Stimulated activated CD8-positive, alpha-beta memory T cell treated with anti-CD3 and anti-CD28 coated beads, Interleukin-4, amount 100 ng/mL, for 4 hours (primary cell): ENCODE measurements at places on chromosomes 6 and 20.

DNA sequence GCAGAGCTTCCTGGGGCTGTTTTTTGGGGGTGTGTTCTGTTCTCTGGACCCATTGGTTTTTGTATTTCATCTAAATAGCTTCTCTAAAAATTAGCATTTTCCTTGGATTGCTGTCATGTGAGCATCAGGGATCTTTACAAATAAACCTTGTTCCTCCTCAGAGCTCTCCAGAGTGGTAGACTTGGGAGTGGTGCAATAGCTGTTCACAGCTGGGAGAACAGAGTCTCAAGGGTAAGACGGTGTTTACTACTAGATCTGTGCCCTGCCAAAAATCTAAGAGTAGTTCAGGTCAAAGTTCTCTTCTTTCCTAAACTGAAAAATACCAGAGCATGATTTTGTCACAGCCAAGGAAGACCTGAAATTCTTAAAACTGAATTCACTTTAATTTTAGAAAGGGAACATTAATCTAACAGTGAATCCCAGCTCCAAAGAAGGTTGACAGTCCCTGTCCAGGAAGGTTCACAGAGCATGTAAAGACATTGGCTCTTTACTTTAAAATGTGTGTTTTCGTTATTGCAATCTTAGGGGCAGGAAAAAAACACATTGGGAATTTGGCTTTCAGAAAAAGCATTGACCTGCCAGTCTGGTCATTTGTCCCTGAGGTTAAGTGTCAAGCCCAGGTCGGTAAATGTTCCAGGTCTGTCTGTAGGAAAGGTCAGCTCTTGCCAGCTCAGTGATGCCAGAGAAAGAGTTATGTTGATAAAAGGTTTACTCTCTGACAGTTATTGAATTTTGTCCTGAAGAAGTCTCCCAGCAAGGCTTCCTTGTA lies 43.3 kb downstream of the VAPB start:
- DNase-seq = no peak

- DNase-seq = no peak
Measured at GRCh38 chr6:41784581-41785171, 2.8 kb upstream of the TOMM6 start.

- no peak for DNase-seq
Measured at GRCh38 chr6:74731931-74732330, 473.9 kb downstream of the COL12A1 start.

GRCh38 chr6:43953794-43954310 lies 173.4 kb downstream of the MRPL14 start:
- no peak for DNase-seq

DNA sequence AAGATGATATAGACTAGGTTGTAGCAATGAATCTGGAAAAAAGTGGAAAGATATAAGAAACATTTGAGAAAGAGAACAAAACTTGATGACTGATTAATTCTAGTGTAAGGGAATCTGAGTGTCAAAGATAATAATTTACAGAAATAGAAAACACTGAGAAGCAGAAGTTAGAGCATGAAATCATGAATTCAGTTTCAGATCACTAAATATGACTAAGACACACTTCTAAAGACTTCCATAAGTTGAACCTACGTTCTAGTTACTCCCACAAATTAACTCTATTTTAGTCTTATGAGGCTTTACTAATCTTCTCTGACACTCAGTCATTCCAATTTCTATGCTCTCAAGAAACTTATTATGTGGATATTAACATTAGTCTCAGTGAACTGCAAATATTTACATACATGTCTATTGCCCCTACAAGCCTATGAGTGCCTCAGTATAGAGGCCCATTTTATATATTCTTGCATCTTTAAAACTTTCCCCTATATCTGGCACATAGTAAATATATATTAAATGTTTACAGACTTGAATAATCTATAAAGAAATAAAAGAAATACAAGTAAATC lies 30.4 kb downstream of the IBTK start:
- no peak for DNase-seq

- DNase-seq = no peak
Measured at GRCh38 chr6:166955865-166956443, 396 bp downstream of the RNASET2 start.

- no peak for DNase-seq
Measured at GRCh38 chr6:38933426-38933825, 115.2 kb upstream of the GLP1R start.

DNA sequence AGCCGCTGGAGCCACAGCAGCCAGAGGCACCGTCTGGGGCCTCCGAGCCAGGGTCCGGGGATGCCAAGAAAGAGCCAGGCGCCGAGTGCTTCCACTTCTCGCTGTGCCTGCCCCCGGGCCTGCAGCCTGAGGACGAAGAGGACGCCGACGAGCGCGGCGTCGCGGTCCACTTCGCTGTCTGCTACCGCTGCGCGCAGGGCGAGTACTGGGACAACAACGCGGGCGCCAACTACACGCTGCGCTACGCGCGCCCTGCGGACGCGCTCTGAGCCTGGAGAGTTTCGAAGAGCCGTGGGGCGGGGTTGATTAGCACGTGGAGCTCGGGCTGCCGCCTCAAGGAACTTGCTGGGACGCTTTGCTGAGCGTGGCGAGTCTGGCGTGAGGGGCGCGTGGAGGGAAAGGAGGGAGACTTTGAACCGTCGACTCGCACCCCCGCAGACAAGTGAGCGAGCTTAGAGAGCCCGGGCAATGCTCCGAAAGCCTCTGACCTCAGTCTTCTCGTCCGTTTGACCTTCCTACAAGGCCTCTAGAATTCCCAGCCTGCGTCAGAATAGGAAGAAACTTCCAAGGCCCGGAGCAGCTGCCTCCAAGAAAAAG lies 1.3 kb downstream of the PPP1R3G start:
- DNase-seq = no peak

DNA sequence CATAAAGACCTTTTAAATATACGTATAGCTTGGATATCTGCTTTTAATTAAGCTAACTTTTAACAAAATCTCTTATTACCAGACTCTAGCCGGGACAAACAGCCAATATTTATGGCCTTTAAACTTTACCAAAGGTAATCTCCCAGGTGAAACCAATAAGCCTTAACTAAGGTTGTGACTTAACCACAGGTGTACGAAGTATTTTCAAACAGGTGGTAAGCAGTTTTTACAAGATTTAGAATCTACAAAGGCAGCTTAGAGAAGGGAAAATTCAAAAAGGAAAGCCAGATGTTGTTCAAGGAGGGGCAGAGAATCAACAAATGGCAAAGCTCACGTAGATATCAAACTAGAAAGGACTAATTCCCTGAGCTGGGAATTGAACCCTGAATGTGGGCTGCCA lies 15.8 kb downstream of the WFDC2 start:
- no peak for DNase-seq

DNA sequence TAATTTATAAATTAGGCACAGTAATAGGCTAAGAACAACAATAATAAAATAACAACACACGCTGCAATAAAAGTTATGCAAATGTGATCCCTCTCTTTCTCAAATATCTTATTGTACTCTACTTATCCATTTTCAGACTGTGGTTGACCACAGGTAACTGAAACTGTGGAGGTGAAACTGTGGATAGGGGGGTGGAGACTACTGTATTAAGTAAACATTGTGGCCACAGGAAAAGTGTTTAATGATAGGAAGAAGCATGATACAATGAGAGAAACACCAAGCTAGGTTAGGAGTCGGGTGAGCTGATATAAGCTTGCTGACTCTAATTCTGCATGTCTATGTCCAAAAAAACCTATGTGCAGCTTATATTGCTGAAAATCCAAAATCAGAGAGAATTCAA lies 23.0 kb downstream of the NHLRC1 start:
- DNase-seq = no peak

- no peak for DNase-seq
Measured at GRCh38 chr20:58876437-58876836, 23.9 kb downstream of the GNAS start.

DNA sequence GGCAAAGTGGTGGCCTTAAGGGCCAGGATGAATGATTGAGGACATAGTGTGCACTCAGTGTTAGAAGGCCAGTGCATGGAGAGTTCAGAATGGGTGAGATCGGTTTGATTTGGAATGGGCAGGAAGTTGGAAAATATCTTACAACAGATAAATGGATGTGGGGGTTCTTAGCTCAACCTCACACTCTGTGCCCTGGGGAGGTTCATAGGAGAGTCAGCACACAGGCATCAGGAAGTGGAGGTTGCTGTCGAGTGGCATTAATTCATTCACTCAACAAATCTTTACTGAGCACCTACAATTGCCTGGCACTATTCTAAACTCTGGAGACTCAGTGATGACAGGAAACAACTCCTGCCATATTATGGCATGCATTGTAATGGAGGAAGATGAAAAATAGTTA lies 313.7 kb upstream of the SUPT3H start:
- no peak for DNase-seq

DNA sequence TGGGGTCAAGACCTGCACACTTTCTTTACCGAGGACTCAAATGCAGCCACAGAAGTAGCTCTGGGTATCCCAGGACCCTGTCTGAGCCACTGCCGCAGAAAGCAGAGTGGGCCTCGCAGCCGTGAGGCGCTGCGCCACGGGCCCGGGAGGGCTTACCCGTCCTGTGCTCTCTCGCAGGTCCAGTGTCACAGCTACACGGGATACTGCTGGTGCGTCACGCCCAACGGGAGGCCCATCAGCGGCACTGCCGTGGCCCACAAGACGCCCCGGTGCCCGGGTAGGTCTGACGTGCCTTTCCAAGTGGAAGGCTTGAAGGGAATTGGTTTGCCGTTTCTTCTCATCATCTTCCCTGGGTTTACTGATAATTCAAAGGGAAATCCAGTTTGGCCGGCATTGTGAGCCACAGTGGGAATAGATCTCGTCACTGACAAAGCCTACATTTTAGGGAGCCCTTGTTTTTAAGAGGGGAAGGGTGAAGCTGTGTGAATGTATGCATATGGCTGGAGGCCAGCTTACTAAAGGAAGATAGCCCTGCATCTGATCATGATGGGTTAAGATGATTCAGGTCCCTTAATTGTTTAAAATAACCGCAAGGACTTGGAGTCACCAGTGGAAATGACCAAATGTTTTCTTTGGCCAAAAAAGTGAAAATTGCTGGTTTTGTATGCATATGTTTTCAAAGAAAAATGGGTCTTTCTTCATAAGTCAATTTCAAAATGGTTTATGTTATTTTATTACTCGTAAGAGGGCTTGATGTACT lies 86.6 kb downstream of the SMOC2 start:
- DNase-seq = no peak

DNA sequence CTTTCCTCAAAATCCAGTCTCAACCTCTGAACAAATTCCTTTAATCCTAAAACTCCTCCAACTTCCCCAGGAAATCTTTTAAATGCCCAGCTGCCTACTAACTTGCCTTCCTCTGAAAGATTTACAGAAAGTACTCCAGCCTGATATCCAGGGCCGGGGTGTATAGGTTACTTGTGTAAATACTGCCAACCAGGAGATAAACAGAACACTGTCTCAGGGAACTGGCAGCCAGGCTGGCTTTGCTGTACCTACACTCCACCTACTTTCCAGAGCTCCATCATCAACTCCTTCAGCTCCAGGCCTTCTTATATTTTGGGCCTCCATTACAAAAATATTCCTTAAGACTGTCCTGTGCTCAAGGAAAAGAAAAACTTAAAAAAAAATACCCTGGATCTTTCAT lies 85.9 kb downstream of the CEP162 start:
- no peak for DNase-seq

DNA sequence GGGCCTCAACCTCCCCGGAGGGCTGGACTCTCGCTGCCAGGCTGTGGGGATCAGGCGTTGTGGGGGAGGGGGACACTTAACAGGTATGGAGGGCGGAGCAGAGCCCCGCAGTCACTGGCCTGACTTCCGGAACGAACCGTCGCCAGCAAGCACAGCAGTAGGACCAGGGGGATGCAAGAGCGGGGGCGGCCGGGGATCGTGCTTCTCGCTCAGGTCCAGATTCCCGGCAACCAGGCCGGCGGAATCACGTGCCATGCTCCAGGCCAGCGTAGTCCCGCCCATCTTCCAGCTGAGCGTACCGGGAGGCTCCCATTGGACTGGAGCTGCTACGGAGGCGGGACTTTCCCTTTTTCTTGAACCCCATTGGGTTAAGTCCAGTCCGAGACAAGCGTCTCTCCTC lies 10.0 kb upstream of the POU5F1 start:
- no peak for DNase-seq

- no peak for DNase-seq
Measured at GRCh38 chr20:43744151-43744611, 17.4 kb upstream of the GTSF1L start.

DNA sequence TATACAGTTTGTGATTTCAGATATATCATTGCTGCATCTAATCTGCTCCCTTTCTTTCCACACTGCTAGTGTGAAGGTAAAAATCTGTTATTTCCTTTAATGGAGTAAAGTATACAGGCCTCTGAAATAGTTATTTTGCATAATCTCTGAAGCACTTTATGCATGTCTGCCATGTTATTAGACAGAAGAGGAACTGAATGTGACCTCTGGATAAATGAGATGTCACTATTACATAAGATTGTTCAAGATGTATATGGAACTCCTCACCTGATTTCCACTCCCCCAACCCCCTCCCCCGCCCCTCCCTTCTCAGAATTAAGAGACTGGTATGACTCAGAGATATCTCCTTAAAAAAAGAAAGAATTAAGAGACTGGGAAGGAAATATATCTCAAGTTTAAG lies 26.3 kb downstream of the SERINC1 start:
- no peak for DNase-seq

DNA sequence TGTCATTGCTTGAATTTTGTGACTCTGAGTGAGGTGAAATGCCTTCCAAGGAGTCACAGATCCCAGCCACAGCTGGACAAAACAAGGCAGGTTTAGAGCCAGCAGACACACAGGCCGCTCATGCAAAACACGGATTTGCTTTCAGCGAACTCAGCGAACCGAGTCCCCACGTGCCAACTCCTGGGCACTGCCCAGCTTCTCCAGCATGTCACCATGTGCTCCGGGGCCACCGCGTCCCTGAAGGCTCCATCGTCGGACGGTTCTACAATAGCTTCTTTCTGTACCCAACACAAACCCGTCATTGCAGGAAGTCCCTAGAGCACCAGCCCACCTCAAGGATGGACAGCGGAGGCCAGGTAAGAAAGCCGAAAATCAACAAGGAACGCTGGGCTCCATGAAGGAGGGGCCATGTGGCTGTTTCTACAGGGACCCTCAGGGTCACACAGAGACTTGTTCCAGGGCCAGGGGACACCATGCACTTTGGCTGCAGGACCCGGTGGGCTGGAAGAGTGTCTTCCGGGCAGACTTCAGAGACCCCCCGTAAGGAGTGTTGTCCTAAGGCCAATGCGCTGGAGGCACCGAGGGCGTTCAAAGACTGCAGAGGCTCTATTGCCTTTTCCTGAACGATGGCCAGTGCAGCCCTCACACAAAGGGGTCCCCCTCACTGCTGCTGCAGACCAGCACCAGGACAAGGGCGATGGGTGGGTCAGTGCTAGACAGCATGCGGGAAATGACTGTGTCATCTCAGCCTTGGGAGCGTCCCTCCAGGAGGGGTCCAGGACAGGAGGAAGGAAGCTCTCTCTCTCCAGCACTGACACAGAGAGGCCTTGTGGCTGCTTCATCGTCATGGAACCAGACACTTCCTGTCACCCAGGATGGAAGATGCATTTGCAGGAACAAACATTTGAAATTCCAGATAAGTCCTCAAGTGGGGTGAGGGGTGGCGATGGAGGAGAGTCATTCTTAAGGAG lies 19.8 kb downstream of the DACT2 start:
- DNase-seq = no peak

DNA sequence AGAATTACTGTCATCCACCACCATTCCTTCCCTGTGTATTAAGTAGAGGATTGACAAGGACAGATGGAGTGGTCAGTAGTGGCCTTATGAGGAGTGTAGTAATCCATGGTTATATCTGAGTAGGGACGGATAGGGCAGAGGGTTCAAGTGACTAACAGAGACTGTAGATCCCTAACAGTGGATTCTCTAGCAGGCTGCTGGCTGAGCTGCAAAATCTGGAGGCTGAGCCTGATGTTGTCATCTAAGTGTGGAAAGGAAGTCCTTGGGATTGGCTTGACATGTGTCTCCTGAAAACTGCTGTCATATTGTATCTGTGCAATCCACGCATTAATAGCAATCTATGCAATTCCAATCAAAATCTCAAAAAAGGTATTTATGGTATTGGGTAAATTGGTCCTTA lies 94.2 kb downstream of the WASF1 start:
- DNase-seq = no peak
